Muscle of leg (tissue), 16 donors: ENCODE measurements at places on chromosomes 1 and 21. TPM values are rescaled to one million over a fixed set of nuclear protein-coding genes. Genes with fewer than 3 reads are reported as not detected.

The SIK1 gene
- 2.7 TPM for total RNA-seq

The CITED4 gene
- 1.5 TPM for total RNA-seq

The RORC gene
- 8.6 TPM for total RNA-seq

The MAPKAPK2 gene
- total RNA-seq = 39.7 TPM

The RPTN gene
- not detected for total RNA-seq

The FLG2 gene
- total RNA-seq = not detected

The AADACL4 gene
- total RNA-seq = 0.04 TPM

The CLCA1 gene
- total RNA-seq = not detected

The PCP4L1 gene
- 0.04 TPM for total RNA-seq

The OR2L3 gene
- not detected for total RNA-seq

The KRTAP22-2 gene
- total RNA-seq = not detected
